Stimulated activated CD4-positive, alpha-beta T cell treated with anti-CD3 and anti-CD28 coated beads, Interleukin-15, amount 100 ng/mL, for 24 hours (primary cell): ENCODE measurements at places on chromosomes 13 and 19.

DNA sequence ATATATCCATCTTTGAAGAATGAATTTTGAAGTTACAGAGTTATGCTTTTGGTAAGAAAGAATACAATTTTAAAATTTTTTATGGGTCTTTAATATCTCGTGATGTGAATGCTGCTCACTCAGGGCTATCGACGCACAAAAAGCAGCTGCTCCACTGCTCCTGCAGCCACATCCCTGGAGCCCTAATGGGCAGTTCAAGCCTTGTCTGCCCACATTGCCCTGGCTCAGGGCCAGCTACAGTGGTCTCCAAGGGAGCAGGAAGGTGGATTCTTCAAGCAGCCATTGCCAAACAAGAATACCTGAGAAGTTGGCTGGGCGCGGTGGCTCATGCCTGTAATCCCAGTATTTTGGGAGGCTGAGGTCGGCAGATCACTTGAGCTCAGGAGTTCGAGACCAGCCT lies 85.8 kb downstream of the IPO5 start:
- DNase-seq = no peak

DNA sequence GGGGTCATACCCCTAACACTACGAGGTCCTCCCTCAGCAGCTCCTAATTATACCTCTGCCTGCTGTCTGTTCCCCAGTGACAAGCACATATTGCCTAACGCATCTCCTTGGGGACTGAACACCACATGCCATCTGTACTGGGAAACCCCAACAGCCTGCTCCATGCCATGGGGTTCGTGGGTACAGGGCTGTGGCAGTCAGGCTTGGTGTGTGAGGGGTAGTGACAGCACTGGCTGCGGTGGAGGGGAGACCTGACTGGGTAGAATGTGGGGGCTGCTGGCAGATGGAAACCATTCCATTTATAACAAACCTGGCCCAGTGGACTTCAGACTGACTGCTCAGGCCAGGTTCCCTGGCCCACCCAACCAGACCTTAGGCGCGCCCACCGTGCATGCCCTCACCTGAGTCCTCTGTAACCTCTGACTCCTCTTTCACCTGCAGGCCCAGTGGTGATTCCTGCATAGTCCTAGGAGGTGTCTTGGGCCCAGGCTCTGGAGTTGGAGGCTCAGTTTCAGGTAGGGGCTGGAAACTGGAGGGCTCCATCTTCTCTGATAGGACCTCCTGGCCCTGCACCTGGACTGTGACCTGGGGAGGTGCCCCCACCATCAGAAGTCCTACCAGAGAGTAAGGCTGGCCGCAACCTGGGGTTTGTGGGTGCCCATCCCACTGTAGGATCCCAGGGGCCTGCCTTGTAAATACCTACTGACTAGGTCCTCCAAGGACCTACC lies 3.0 kb downstream of the MZF1 start:
- no peak for DNase-seq

GRCh38 chr19:6247007-6247288 lies 32.8 kb downstream of the MLLT1 start:
- no peak for DNase-seq

DNA sequence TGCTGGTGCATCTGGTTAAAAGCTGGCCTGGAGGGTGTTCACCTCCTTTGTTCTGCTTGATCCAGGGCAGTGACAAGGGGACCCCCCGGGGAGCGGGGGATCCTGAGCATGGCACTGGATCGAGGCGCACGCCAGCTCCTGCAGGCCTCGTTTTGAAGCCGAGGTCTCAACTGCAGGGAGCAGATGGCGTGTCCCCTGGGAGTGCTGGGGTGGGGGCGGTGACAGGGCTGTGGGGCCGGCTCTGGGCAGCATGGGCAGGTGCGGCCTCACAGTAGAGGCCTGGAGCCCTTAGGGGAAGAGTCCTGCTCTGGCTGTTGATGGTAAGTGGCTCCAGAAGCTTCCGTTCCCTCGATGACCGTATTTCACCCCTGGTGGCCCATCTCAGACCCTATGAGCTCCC lies 51.8 kb downstream of the CRTC1 start:
- no peak for DNase-seq

DNA sequence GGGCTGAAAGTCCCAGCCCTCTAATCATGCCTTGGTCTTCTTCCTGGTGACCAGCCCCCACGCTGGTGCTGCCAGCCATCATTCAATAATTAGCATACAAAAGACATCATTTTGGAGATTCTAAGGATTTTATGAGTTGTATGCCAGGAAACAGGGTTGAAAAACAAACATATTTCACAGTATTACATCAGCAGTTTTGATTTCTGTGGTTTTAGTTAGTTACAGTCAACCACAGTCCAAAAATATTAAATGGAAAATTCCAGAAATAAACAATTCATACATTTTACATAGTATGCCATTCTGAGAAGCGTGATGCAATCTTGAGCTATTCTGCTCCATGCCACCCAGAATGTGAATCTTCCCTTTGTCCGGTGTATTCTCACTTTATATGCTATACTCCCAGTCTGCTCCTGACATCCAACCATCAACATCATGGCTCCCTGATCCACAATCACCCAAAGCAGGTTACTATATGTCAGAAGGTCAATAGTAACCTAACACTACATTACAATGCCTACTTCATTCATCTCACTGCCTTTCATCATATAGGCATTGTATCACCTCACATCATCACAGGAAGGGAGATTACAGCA lies 49.2 kb downstream of the STOML3 start:
- DNase-seq = no peak

DNA sequence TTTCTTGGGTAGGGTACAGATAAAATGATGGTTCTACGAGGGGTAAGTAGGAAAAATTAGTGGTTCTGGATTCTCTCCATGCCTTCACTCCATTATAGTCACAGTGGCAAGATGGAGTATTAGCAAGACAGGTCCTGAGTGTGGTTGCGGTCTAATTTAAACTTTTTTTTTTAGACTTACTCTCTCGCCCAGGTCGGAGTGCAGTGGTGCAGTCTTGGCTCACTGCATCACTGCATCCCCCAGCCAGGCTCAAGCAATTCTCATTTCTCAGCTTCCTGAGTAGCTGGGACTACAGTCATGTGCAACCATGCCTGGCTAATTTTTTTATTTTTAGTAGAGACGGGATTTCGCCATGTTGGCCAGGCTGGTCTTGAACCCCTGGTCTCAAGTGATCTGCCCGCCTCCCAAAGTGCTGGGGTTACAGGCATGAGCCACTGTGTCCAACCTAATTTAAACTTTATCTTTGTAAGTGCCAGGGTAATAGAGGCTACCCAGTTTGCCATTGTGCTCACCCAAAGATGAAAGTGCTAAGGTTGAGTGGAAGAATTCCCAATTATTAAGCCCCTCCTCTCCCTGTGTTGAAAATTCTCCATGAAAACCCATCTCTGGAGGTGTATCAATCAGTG lies 135.6 kb downstream of the TM9SF2 start:
- DNase-seq = no peak

DNA sequence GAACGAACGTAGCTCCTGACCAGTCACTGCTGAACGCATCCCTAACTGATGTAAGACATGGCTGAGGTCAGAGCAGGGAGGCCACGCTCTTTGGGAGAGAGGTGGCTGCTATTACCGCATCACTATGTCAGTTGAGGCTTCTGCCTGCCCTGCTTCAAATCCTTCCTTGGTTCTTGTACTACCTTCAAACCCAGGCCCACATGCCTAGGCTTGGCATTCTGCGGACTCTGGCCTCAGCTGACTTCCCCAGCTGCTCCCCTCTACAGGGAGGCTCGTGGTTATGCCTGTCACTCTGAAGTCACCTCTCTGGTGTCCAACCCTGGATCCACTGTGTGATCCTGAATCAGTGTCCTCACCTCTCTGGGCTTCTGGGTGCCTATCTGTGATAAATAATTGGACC lies 14.8 kb upstream of the MEIS3 start:
- DNase-seq = no peak

GRCh38 chr13:31962731-31963370 lies 68.7 kb upstream of the FRY start:
- no peak for DNase-seq

DNA sequence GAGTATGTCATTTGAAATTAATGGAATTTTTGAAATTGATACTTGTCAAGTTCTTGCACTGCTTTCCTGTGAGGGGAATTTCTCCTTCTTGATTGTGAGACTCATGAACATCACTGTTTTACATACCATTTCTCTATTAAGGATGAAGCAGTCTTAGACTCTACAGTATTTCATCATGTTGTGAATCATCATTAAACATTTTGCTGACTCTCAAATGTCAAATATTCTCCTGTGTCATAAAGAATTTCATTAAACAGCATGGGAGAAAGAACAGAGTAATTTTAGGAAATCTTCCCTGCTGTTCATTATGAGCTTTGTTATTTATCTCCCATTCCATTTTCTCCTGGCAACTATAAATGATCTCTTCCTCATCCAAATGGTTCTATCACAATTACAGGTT lies 729.0 kb downstream of the PCDH9 start:
- DNase-seq = no peak

- DNase-seq = no peak
Observed at GRCh38 chr13:58300974-58301681, 669.6 kb downstream of the PCDH17 start.

DNA sequence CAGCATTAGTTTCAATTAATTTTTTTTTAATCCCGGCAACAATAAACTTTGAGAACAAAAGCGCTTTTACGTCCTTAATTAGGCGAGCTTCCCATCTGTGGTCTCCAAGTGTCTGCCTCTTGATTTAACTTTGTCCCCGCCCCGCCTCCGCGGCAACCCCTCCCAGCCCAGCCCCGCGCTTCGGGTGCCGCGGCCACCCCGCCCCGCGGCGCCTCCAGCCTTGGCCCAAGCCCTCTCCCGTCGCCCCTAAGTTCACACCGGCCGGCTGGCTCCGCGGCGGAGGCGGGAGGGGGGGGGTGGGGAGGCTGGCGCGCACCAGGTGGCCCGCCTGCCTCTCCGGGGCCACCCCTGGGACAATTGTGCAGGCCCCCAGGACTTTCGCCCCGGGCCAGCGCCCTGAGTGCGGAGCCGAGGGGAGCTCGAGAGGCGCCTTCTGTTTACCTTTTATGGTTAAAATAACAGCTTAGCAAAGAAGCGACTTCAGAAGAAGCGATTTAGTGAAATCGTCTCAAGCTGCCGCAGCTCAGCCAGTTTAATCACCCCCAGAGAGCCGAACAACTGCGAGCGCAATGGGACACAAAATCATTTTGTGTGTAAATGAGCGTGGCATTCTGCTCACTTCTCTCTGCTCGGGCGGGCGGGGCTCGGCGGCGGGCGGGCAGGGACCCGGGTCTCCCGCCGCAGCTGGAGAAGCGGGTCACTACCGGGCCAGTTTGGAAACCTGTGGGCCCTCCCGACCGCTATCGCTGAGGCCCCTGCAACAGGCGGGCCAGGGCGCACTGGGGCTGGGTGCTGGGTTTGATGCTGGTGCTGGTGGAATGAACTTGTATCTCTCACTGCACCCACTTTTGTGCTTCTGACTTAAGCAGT lies 1.4 kb downstream of the KCTD15 start:
- peak; percentile 58 for DNase-seq

DNA sequence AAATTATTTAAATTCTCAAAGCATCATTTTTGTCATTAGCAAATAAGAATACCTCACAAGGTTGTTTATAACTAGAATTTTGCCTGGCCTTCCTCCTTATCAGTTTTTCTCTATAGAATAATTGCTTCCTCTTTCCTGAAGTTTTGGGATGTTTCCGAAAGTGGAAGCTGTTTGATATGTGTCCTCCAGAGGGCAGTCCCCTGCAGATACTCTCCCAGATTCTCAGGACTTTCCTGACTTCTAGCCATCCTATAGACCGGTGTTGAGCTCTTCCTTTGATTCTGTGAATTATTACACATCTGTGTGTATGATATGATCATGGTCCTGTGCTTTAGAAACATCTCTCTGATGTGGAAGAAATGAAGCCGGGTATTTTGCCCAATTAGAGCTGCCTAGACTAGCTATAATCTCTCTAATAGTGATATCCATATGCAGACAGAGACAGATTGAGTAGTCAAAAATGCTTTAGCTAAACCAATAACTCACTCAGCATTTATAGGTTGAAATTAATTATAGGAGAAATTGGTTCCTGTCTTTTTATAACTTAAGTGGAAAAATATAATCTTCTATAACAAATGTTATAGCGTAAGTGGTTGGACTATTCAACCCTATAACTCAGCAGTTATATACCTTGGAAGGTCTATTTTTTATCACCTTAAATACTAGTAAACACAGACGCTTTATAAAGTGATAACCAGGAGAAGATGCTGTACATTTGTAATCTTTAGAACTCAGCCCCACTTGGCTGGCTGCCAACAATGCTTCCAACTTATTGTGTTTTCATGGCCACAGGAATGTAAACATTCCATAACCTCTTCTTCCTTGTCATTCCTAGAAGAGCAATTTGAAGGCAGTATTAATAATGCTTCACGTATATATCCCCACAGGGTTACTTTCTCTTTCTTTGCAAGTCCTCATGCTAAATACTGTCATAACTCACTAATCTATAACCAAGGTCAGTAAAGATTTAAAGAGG lies 201.0 kb upstream of the RXFP2 start:
- no peak for DNase-seq

GRCh38 chr13:37811441-37811840 lies 58.1 kb downstream of the TRPC4 start:
- DNase-seq = no peak

GRCh38 chr19:49837009-49837310 lies 14.0 kb upstream of the PTOV1 start:
- DNase-seq = no peak

DNA sequence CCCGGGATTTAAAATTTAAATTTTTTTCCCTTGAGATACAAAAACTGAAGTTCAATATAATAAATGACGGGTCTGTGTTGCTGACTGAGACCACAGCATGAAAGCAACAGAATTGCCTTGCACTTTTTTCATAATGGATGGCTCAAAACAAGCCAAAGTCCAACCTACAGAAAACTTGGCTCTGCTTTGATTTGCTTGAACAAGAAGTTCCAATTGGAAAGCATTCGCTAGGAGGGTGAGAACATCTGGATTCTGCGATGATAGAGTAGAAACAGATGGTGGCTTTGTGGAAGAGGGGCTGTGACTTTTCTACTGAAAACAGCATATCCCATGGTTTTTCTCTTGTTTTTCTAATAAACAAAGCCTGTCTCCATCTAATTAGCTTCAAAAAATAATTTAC lies 46.4 kb downstream of the THSD1 start:
- no peak for DNase-seq

DNA sequence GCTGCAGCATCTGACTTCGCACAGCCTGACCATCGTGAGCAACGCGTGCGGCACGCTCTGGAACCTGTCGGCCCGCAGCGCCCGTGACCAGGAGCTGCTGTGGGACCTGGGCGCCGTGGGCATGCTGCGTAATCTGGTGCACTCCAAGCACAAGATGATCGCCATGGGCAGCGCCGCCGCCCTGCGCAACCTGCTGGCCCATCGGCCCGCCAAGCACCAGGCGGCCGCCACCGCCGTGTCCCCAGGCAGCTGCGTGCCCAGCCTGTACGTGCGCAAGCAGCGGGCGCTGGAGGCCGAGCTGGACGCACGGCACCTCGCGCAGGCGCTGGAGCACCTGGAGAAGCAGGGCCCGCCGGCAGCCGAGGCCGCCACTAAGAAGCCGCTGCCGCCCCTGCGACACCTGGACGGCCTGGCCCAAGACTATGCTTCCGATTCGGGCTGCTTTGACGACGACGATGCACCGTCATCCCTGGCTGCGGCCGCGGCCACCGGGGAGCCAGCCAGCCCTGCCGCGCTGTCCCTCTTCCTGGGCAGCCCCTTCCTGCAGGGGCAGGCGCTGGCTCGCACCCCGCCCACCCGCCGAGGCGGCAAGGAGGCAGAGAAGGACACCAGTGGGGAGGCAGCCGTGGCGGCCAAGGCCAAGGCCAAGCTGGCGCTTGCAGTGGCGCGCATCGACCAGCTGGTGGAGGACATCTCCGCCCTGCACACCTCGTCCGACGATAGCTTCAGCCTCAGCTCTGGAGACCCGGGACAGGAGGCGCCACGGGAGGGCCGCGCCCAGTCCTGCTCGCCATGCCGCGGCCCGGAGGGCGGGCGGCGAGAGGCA lies 13.6 kb downstream of the C19orf25 start:
- peak; percentile 60 for DNase-seq
